ENCODE measurements at places on chromosomes 7 and 10.
A peak's percentile ranks its signal among the peaks of the same experiment; 100 is the strongest.

DNA sequence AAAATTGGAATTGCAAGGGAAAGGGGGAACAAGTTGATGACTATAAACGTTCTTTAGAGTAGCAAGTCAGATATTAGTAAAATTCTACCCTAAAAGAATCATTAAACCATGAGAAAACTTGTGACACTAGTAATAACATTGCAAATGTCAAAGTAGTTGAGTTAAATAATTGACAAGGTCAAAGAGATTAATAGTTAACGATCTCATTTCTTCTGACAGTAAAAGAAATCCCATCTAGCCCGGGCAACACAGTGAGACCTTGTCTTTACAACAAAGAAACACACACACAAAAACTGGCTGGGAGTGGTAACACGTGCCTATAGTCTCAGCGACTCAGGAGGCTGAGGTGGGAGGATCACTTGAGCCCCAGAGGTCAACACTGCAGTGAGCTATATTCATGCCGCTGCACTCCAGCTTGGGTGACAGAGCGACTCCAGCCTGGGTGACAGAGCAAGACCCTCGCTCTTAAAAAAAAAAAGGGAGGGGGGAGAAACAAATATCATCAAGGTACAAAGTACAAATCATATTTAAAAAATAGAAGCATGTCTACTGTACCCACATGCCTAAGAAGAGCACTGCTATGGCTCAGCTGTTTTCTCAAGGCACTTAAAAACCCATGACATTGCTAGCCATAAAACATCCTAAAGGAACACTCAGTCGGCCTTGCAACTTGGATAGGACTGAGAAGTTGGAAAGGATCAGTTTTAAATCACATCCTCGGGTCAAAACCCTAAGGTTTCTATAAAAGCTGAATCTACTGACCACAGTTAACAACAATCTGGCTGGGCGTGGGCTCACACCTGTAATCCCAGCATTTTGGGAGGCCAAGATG is 401.1 kb downstream of the PARD3 start:
- no peak for DNase-seq

GRCh38 chr10:110279407-110279986 is 25.2 kb downstream of the SMNDC1 start:
- peak; percentile 33 for DNase-seq

DNA sequence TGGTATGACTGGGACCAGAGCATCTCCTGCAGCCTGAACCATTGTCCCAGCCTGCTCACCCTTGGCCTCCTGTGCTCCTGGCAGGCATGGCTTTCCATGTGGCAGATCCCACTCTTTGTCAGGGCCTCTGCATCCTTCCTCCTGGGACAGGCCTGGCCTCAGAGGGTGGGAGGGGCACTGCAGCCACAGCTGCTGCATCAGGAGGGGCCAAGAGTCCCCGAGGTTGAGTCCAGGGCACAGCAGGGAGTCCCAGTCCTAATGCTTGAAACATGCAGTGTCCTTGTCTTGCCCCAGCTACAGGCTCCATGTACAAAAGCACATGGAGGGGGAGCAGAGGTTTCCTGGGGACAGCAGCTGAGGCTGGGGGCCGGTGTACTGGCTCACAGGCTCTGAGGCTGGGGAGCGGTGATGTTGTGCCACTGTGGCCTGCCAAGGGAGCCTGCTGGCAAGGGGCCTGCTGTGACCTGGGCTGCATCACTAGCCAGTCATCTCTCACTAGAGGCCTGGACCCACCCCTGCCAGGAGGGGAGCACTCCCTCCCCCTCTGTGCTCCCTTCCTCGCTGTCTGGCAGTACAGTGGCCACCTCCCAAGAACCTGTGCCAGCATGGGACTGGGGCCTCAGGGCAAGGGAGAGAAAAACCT is 144.8 kb downstream of the ZNF248 start:
- DNase-seq, result no peak

DNA sequence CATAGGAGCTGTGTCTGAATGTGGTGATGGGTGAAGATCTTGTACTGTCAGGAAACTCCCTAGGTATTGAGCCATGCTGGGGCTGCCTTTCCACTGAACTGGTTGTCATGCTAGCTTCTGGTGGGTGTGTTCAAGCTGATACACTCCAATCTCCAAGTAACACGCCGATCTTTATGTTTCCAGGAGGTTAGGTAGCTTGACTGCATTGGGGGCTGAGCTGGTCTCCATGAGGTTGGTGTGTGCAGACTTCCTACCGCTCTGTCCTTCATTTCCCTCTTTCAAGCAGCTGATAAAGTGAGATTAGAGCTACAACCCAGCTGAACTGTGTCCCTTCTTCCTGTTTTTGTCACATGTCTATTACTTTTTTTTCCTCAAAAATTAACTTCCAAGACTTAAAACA is 265.5 kb downstream of the ANKRD30A start:
- DNase-seq, result no peak

- DNase-seq, result no peak
Measured at GRCh38 chr10:62746951-62747729, 57.4 kb upstream of the ADO start.

GRCh38 chr10:6167456-6167855 is 35.3 kb upstream of the PFKFB3 start:
- no peak for DNase-seq

- DNase-seq, result no peak
Measured at GRCh38 chr7:100163006-100163531, 4.5 kb upstream of the TRAPPC14 start.

- DNase-seq, result no peak
Measured at GRCh38 chr10:93461807-93462178, 20.3 kb downstream of the MYOF start.

- DNase-seq, result no peak
Measured at GRCh38 chr7:158396982-158397862, 190.4 kb downstream of the PTPRN2 start.

- no peak for DNase-seq
Measured at GRCh38 chr10:119431034-119431772, 111.3 kb downstream of the RGS10 start.

DNA sequence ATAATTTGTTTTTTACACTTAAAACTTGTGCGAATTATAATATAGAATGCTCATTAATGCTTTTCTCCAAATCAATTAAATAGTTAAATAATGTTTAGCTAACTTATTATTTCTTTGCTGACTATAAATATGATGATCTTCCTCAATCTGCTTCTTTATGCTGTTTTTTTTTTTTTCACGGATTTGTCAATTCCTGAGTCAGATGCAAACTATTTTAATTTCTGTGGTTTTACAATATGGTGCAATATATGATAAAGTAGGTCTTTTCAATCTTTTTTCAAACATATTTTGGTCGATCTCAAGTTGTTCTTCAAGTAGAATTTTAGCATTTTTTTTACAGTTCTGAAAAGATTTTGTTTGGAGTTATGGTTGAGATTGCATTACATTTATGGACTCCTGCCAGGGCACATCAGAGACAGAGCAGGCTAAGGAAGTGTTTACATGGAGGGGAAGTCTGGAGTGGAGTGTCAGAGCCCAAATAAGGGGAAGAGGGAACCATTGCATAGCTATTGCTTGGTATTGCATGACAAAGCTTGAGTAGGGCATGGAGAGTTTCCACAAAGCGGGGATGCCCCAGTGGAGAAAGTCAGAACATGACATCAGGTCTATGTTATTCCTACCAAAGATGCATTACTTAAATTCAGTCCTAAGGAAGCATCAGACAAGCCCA is 204.4 kb downstream of the OTUD1 start:
- no peak for DNase-seq

DNA sequence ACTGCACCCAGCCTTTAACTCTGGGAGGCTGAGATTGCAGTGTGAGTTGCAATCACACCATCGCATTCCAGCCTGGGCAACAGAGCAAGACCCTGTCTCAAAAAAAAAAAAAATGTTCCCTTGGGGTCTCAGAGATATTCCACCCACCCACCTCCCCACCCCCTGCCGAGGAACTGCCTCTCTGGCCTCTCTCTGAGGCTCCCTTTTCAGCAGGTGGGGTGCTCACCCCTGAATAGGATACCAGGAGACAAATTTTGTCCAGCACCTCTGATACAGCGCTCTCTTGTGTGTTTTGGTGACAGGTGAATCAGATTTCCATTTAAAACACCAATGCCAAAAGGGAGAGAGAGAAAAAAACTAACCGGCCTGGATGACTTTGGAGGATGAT is 92.6 kb upstream of the KIF5B start:
- DNase-seq, result no peak

All from stimulated activated CD8-positive, alpha-beta memory T cell treated with anti-CD3 and anti-CD28 coated beads, Interleukin-12 subunit alpha, Interleukin-12 subunit beta, amount 100 ng/mL, for 1 hour (primary cell).